Mesendoderm (in vitro differentiated cells): ENCODE measurements at places on chromosomes 3 and 15.

GRCh38 chr3:59779260-59779659, 729.4 kb upstream of the CFAP20DC start:
- DNase-seq, result no peak

GRCh38 chr15:31136607-31137328, 35.2 kb upstream of the TRPM1 start:
- DNase-seq, result no peak

DNA sequence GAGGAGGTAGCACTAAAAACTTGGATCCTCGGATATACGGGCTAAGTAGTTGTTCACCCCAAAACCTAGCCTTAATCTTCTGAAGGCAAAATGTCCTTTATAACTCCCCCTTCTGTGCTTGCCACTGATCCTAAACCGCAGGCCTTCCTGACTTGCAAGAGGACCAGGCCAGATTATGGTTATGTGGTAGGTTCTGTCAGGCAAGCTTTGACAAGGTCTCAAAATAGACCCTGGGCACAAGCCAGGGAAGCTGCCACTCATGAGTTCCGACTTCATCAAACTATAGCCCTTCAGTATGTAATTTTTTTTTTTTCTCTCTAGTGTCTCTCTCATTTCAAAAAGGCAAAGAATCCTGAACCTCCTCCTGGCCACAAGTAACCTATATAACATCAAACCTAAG, 3.2 kb downstream of the LRRFIP2 start:
- no peak for DNase-seq

DNA sequence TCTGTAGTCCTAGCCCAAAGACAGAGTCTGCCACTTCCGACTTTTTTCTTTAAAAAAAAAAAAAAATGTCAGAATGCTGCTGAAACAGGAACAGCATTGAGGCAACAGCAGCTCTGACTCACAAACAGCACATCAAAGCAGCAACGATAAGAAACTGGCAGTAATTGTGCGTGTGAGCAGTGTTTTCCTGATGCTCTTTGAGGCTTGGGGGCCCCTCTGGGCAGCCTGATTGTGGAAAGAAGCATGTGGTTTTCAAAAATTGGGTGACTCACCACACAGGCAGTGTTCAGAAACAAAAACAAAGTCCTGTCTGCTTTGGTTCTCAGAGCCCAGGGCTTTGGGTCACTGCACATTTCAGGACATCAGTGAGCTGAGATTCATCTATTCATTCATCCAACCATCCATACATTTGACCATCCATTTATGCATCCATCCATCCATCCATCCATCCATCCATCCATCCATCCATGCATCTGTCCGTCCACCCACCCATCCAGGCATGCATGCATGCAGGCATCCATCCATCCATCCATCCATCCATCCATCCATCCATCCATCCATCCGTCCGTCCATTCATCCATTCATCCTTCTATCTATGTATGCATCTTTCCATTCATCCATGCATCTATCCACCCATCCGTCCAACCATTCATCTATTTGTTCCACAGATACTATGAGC, 308.4 kb downstream of the RPLP1 start:
- no peak for DNase-seq

DNA sequence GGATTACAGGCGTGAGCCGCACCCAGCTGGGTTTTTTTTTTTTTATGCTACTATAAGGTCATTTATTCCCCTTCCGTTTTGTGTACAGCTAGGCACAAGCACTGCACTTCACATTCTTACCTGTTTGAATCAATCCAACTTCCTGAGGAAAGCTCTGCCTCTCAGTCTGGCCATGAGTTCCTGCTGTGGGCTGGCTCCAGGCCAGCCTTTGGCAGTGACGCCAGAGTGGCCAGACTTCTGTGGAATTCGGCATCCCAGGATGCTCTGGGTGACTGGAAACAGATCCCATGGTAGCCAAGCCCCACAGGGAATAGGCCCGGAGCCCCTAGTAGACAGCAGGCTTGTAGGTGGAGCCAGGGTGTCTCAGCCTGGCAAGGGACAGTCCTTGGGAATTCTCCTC, 21.5 kb upstream of the TIMP4 start:
- DNase-seq, result peak; percentile 56

DNA sequence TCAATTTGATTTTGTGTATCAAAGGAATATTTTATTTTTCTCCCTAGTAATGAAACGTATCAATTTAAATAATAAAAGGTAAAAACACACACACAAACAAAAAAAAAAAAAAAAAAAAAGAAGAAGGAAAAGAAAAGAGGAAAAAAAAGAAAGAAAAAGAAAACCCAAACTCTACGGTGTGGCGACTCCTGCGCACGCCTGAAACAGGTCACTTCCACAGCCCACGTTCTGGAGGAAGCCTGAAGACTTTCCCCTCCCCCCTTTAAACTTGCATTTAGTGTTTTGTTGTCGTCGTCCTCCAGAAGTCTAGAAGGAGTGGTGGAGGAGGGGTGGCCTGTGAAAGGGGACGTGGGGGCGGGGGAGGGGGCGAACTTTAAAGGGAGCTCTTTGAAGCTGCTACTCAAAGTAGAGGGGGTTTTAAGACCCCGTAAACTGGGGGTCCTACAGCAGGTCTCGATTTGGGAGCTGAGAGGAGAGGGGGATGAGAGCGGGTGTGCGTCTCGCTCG, 2.3 kb upstream of the TLE3 start:
- DNase-seq, result peak; percentile 83

- no peak for DNase-seq
These were observed 194.5 kb upstream of the LRTM1 start for GRCh38 chr3:55122312-55122711.

- no peak for DNase-seq
These were observed 41.9 kb downstream of the CCDC12 start for GRCh38 chr3:46934498-46935167.

GRCh38 chr3:66039590-66039887, 821 bp upstream of the MAGI1 start:
- peak; percentile 82 for DNase-seq

DNA sequence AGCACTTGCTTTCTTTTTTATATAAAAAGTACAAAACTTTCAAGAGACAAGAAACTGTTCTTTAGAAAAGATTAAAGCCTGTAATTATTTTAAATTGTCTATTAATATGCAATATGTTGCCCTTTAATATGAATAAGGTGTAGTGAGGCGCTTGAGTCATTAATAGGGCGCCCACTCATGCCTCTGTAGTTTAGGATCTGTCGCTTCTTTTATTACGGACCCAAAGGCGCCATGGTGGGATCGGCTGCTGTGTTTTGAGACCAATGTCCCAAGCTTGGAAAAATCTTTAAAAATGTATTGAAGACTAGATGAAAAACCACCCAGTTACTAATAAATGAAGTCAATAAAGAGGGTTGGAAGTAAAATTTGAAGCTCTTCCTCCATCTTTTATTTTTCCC, 259.5 kb upstream of the MEIS2 start:
- DNase-seq, result no peak

DNA sequence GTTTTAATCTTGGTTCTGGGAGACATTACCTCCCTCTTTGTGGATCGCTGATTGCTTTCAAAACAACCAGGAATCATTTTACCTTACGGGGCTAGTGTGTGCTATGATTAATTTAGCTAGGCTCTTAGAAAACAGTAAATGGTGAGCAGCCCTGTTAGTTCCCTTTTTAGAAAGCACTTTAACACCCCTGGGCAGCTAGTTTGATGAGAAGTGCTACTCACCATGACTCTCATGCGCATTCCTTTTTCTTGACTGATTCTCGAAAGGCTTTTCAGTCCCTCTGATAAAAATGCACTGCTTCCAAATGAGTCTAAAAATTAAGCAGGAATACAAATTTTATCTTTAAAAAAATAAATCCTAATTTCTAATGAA, 75.3 kb upstream of the LEKR1 start:
- DNase-seq, result peak; percentile 84

- no peak for DNase-seq
These were observed 188.7 kb downstream of the UBE3A start for GRCh38 chr15:25250011-25250596.

DNA sequence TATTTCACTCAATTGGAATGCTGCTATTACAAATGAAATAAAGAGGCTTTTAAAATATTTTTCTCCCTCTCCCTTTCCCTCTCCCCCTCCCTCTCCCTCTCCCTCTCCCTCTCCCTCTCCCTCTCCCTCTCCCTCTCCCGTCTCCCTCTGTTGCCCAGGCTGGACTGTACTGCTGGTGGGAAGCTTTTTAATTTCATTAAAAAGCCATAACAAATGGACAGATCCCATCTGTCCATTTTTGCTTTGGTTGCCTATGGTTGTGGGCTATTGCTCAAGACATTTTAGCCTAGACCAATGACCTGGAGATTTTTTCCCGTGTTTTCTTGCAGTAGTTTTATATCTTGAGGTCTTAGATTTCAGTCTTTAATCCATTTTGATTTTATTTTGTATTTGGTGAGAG, 107.2 kb upstream of the LRRC3B start:
- DNase-seq, result no peak

DNA sequence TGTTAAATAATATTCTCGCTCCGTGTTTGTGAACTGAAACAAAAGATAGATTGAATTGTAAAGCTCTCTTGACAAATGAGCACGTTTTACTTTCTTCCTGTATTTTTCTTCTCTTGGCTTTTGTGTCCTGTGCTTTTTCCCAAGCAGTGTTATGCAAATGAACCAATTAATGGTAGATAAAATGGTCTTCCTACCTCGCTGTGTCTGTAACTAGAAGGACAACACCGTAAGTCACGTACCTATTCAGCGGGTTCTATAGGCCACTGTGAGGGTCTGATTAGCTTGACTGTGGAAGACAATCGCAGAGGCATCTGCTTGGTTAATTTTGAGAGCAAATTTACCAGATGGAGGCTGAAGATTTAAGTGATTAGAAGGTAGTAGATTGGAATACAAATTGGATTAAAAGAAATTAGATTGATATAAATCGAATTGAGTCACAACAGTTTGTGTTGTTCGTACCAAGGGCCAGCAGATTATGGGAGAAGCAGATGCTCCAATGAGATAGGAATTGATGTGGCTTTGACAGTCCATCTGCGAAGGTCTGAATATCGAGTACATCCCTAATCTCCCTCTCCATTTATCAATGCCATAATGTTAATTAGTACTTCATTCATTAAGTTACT, 40.2 kb downstream of the ROBO2 start:
- DNase-seq, result peak; percentile 14

DNA sequence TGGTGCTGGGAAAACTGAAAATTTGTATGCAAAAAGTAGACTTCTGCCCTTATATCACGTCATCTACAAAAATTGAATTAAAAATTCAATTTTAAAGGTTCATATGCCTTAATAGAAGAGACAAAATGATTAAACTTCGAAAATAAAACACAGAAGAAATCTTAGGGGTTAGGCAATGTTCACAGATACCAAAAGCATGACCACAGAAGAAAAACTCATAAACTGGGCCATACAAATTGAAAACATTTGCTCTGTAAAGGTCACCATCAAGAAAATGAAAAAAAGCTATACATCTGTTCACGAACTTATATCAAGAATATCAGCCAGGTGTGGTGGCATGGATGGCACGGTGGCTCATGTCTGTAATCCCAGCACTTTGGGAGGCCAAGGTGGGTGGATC, 245.1 kb downstream of the PCCB start:
- no peak for DNase-seq
